EL (cell line): ENCODE measurements at places on chromosomes 6 and 20.

- DNase-seq: no peak
These were observed 37.0 kb downstream of the BFSP1 start for GRCh38 chr20:17494201-17494600.

- DNase-seq: no peak
These were observed 50.3 kb upstream of the PTPRK start for GRCh38 chr6:128570680-128571063.

- DNase-seq: no peak
These were observed 118.8 kb upstream of the NRN1 start for GRCh38 chr6:6125495-6125894.

DNA sequence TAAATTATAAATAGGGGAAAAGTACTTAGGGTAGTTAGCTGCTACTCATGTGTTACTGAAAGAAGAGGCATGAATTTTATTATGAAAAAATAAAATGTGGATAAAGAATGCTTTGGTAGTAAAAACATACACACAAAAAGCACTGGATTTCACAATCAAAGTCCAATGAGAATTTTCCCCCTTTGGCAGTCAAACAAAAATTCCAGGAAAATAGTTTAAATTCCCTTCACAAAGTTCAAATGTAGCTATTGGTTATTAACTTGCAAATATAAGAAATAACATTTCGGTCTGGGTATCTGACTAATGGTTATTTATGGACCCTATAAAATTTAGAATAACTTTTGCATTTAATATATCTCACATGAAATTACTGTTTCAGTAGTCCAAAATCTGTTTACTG, 210.4 kb downstream of the FOXC1 start:
- peak; percentile 89 for DNase-seq

DNA sequence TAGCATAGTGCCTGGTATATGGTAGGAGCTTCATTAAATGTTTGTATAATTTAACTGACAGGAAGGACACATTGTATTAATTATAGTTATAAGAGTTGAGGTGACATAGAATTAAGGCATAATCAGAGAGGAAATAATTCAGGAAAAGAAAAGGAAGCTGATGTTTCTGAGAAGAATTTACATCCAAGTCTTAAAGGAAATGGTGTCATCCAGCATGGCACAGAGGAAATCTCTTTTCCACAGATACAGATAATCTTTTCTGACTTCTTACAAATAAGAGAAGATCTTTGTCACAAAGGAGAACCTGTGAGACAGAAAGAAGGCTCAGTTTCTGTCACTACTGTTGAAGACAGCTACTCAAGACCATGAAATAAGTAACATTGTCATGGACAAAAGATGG, 222.5 kb downstream of the GJA1 start:
- no peak for DNase-seq

DNA sequence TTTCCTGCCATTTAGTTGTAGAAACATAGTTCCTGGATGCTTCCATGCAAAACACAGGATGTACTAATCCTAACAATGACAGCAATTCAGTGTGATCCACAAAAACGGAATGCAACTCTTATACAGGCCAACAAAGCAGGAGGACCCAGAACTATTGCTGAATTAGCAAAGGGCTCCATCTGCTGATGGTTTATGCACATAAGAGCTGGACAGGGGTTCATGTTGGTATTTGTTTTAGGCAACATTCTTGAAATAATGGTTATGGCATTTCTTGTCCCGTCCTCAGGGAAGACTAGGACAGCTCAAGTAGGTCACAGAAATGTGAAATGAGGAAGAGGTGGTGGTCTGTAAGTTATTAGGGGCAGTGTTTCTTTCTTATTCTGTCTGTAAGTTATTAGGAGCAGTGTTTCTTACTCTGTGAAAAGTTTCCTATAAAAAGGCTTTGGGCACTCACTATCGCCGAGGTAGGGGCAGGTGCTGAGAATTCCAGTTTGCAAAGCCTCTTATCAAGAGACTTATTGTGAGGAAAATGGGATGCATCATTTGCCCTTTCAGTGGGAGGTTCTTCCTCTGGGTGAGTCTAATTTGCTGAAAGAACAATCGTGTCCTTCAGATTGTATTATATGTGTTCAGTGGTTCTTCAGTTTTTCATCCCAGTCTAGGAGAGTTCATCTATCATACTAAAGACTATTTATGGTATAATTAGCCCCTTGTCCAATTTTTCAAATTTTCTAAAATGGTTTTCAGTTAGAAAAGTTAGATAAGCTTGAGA, 171.1 kb downstream of the MCHR2 start:
- DNase-seq: peak; percentile 71

GRCh38 chr6:28940294-28940857, 16.6 kb upstream of the TRIM27 start:
- peak; percentile 64 for DNase-seq

- peak; percentile 59 for DNase-seq
These were observed 209.7 kb downstream of the FARS2 start for GRCh38 chr6:5471044-5471443.

DNA sequence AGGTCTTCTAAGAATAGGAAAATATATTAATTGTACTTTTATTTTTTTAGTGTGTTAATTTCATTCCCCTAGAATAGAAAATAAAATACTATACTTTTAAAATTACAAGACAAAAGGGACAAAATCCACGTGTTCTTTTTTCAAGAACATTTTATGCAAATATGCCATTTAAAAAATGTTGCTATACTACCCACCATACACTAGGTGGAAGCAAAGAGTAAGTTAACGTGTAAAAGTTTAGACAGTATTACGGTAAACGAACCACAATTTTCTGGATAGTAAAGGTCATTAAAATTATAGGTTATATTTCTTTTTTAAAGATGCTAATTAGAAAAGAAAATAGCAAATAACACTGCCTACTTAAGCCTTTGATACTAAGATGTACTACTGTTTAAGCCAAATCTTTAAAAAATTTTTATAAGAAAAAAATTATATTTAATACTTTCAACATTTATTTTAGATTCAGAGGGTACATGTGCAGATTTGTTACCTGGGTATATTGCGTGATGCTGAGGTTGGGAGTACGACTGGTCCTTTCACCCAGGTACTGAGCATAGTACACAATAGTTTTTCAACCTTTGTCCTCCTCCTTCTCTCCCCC, 287.6 kb downstream of the PHF3 start:
- DNase-seq: peak; percentile 10

DNA sequence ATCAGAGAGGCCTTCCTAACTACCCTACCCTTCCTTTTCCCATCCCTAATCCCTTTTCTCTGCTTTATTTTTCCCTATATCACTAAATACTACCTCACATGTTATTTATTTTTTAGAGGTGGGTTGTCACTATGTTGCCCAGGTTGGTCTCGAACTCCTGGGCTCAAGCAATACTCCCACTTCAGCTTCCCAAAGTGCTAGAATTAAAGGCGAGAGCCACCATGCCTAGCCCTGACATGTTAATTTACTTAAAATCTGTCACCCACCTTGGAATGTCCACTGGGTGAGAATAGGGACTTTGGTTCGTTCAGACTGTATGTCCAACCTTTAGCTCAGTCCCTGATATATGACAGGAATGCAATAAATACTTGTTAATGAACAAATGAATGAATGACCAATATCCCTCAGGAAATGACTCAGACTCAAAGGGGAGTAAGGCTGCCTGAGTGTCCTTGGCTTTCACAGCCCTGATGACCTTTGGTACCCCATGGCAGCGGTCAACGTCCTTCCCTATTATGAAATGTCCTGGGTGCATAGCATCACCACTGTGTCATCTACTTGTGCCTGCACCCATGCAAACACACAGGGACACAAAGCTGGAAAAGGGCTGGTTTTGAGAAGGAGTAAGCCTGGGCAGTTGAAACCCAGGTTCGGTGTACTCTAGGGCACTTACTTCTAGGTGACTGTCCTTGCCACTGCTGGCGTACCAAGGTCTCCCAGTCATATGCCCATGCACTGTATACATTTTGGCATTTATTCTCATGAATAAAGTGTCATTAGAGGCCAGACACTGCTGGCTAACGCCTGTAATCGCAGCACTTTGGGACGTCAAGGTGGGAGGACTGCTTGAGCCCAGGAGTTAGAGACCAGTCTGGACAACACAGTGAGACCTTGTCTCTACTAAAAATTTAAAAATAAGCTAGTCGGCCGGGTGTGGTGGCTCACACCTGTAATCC, 26.5 kb downstream of the BCL2L1 start:
- peak; percentile 98 for DNase-seq
